ENCODE measurements at places on chromosomes 1 and 21.

GRCh38 chr1:15027515-15027986 lies 126.0 kb upstream of the TMEM51 start:
- DNase-seq, result peak; percentile 72

- peak; percentile 76 for DNase-seq
These were observed 162.2 kb downstream of the PLXNA2 start for GRCh38 chr1:208081972-208082371.

GRCh38 chr1:207754974-207755700 lies 3.3 kb downstream of the CD46 start:
- DNase-seq, result no peak

GRCh38 chr1:21305155-21305899 lies 15.1 kb upstream of the ECE1 start:
- DNase-seq, result no peak

- no peak for DNase-seq
These were observed 90.6 kb downstream of the SDCCAG8 start for GRCh38 chr1:243346468-243346867.

- peak; percentile 8 for DNase-seq
These were observed 550 bp downstream of the ARHGEF16 start for GRCh38 chr1:3454811-3455618.

Measured in G401 (cell line).